Thoracic aorta (tissue), 2 donors: ENCODE measurements at places on chromosomes 11 and 22. TPM values are rescaled to one million over a fixed set of nuclear protein-coding genes. Genes with fewer than 3 reads are reported as not detected.

DNA sequence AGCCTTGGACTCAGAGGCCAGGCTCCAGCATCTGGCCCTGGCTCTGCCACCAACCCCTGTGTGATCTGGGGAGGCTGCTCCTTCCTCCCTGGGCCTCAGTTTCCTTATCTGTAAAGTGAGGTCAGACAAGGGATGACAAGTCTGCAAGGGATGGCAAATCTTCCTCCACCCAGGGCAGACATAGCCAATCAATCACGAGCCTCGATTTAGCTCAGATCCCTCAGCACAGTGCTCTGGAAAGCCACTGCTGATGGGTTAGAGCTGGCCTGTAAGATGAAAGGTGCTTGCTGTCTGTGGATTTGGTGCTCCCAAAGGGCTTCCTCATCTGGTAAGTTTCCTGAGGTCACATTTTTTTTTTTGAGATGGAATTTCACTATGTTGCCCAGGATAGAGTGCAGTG, 20.2 kb downstream of the NPTXR start:
- no peak for DNase-seq

The LRRN4CL gene
- total RNA-seq = 10.5 TPM

The CYTH4 gene
- total RNA-seq = 78.0 TPM

DNA sequence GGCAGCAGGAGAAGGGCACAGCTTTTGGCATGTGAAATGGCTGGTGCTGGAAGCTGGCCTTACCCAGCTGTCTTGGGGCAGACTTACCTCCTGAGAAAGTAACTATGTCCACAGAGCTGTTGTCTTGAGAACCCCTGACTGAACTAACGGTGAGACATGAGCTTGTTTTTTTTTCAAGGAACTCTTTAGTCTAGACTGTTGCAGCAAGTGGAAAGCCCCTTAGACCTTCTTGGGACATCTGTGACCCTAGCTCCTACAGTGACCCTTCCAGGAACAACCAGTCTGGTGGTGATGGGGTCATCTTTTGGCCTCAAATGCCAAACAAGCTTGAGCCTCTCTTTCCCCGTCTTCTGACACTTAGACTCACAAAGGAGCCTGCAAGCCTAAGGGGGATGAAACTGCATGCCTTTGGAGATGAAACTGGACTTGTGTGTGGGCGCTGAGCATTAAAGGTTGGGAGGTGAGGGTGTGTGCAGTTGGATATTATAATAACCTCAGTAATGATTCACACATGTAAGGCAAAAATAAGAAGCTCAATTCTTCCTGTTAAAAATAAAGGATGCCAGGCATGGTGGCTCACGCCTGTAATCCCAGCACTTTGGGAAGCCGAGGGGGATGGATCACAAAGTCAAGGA, 35.4 kb downstream of the SDHD start:
- no peak for DNase-seq

GRCh38 chr11:64556044-64556720, 34.8 kb upstream of the SLC22A12 start:
- DNase-seq = no peak

GRCh38 chr11:126186025-126186698, 25.3 kb downstream of the RPUSD4 start:
- DNase-seq = no peak

- DNase-seq = no peak
Measured at GRCh38 chr11:117217141-117218084, 14.5 kb downstream of the PCSK7 start.

The KCNK4 gene
- total RNA-seq = not detected

GRCh38 chr11:7904917-7905316, 26.2 kb downstream of the OR10A6 start:
- DNase-seq = no peak

GRCh38 chr11:129855086-129855485, 39.4 kb downstream of the TMEM45B start:
- DNase-seq = no peak

The BTG4 gene
- total RNA-seq = not detected

GRCh38 chr11:95070471-95070870, 3.8 kb downstream of the SRSF8 start:
- DNase-seq = no peak

- DNase-seq = no peak
Measured at GRCh38 chr11:126496576-126497337, 141.3 kb downstream of the ST3GAL4 start.

DNA sequence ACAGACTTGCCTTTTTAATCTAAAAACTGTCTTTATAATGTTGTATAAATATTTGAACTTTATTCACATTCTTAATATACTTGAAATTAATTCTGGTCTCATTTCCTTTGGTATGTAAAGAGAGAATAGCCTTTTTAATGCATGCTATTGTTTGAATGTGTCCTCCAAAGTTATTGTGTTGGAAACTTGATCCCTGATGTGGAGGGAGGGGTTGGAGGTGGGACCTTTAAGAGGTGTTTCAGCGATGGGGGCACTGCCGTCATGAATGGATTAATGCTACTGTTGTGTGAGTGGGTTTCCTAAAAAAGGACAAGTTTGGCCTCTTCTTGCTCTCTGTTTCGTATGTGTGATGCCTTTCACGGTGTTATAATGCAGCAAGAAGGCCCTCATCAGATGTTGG, 131.7 kb downstream of the DDX10 start:
- no peak for DNase-seq

The PRR5 gene
- 30.0 TPM for total RNA-seq

DNA sequence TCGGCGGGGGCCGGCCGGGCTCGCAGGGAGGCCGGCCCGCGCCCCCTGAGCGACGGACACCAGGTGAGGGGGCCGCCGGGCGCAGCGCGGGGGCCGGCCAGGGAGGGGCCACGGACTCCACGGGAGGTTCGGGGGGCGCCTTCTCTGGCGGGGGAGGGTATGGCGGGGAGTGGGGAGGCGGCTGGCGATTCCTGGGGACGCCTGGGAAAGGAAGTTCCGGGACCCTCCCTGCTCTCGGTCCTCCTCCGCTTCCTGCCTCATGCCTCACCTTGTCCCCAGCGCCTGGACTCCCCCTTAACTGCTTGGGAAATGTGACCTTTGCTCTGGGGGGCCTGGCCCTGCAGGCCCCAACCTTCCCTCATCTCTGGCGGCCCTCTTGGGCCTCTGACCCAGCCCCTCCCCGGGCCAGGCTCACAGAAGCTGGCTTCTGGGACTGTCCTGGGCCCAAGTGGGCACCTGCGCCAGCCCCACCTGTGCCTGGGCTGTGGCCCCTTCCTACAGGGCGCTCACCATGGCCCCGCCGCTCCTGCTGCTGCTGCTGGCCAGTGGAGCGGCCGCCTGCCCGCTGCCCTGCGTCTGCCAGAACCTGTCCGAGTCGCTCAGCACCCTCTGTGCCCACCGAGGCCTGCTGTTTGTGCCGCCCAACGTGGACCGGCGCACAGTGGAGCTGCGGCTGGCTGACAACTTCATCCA, 516 bp downstream of the LRFN4 start:
- DNase-seq = no peak

DNA sequence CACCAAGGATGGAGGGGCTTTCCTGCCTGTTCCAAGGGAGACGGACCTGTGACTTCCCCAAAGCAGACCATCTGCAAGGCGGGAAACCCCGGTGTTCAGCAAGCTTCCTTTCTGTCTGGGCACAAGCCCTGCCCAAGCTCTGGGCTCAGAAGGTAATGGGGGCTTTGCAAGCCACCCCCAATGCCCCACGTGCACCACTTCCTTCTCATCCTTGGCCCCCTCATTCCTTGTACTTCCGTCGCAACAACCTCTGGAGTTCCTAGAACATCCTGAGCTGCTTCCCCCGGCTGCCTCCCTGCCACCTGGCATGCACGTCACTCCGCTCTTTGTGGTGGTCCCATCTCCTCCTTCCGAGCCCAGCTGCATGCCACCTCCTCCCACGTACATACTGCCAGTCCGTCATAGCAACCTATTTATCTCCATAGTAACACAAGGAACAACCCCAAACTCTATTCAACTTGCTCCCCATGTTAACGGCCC, 3.9 kb downstream of the MYEOV start:
- DNase-seq = no peak

GRCh38 chr11:37712251-37712650, 1114.2 kb upstream of the RAG2 start:
- no peak for DNase-seq

GRCh38 chr11:120030411-120030810, 107.5 kb downstream of the TRIM29 start:
- no peak for DNase-seq

- DNase-seq = no peak
Measured at GRCh38 chr11:69666752-69667536, 8.2 kb downstream of the LTO1 start.
